DND-41 (cell line): ENCODE measurements at places on chromosomes 13 and 19.
A peak's percentile ranks its signal among the peaks of the same experiment; 100 is the strongest.

DNA sequence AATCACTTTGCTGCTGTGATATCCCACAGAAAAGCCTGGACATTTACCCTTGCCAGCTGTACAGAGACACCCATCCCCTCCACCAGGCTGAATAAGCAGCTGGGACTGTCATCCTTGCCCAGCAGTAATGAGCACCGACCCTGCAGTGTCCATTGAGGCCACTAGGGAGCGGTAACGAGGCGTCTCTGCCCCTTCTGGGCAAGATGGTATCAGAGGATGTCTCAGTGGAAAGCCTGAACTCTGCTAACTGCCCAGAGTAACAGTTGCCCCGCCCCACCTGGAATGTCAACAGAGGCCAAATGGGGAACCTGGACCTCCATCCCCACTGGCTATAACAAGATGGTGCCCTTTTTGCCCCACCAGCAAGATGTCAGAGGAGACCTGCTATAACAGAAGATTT lies 22.8 kb upstream of the CEACAM20 start:
- DNase-seq = peak; percentile 43

DNA sequence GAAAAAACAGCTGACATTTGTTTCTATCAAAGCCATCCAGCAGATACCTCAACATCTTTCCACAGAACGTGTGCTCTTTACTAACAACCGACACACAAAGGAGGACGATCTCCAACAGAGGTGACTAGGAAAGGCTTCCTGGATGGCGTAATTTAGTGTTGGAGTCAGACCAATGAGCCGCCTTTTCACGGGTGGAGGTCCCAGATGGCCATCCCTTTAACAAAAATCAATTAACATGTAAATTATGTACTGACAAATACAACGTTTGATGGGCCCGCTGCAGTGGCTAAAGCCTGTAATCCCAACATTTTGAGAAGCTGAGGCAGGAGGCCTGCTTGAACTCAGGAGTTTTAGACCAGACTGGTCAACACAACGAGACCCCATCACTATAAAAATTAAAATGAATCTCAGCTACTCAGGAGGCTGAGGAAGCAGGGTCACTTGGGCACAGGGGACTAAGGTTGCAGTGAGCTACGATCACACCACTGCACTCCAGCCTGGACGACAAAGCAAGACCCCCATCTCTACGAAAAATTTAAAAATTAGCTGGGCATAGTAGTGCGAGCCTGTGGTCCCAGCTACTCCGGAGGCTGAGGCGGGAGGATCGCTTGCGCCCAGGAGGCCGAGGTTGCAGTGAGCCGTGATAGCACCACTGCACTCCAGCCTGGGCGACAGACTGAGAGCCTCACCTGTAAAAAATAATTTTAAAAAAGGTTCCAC lies 1.2 kb upstream of the DPY19L3 start:
- DNase-seq = peak; percentile 10

- DNase-seq = no peak
Measured at GRCh38 chr19:16445238-16446107, 26.3 kb downstream of the EPS15L1 start.

GRCh38 chr13:95222733-95223018 lies 78.6 kb downstream of the ABCC4 start:
- DNase-seq = no peak

GRCh38 chr19:47239610-47240296 lies 8.8 kb upstream of the BBC3 start:
- no peak for DNase-seq

DNA sequence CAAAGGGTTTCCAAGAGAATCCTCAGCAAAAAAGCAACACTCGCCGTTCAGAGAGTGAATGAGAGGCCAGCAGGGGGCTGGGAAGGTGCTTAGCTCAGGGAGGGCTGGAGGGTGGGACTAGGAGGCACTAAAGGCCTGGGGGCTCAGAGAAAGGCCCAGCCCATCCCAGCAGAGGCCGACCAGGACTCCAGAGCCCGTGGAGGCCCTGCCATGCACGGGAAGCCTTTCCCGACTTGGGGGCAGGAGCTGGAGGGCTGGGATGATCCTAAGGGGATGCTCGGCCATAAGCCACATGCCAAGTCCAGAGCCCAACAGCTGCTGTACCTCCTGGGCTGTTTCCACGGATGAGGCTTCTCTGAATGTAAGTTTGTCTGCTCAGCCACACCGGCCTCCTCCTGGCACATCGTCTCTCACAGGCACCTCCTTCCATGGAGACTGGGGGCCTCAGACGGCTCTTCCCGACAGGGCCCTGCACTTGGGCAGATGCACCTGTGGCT lies 19.5 kb downstream of the RASA3 start:
- DNase-seq = no peak

- no peak for DNase-seq
Measured at GRCh38 chr13:101522607-101523006, 70.1 kb downstream of the ITGBL1 start.

- DNase-seq = no peak
Measured at GRCh38 chr19:42193706-42194105, 23.8 kb downstream of the DEDD2 start.
